ENCODE measurements at places on chromosomes 16 and 17.
A peak's percentile ranks its signal among the peaks of the same experiment; 100 is the strongest.

GRCh38 chr16:11667221-11667823, 933 bp upstream of the SNN start:
- DNase-seq = no peak

DNA sequence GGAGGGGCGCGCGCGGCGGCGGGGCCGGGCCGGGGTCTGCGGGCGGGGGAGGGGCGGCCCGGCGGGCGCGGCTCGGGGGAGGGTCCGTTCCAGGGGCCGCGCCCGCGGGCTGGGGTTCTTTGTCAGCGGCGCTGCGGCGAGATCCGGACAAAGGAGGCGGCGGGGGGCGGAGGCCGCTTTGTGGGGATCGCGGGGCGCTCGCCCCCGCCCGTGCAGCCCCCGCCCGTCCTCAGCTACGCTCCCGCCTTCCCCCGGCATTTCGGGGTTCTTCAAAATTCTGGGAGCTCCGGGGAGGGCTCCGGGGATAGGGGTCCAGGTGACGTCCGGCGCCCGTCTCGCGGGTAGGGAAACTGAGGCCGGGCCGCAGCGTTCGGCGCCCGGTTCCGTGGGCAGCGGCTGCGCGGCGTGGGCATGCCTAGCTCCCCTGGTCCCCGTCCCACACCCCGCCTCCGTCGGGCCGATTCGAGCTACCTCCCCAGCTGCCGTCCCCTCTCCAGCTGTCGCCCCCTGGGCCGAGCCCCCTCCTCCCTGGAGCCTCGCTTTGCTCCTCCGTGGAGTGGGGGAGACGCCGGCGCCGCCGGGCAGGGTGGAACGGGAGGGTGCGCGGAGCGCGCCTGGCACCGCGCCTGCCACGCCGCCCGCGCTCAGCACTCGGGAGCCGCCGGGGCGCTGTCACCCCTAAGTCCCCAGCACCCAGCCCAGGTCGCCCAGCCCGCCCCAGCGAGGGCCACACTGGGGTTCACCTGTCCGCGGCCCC, 546 bp downstream of the SNN start:
- DNase-seq = no peak

DNA sequence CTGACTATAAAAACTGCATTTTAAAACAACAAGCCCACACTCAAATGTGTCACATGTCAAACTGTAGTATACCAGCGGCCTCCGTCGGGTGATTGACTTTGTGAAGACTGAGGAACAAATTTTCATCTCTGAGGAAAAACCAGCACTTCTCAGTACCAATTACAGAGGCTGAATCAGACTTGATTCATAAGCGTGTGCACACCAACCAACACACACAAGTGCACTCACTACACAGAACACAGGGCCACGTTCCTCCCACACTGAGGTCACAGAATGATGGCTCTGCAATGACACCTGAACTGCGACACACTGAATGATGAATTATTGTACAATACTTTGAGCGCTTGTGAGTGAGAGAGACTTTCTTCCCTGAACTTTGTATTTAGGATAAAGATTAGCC, 29.6 kb downstream of the XPO6 start:
- peak; percentile 65 for DNase-seq

DNA sequence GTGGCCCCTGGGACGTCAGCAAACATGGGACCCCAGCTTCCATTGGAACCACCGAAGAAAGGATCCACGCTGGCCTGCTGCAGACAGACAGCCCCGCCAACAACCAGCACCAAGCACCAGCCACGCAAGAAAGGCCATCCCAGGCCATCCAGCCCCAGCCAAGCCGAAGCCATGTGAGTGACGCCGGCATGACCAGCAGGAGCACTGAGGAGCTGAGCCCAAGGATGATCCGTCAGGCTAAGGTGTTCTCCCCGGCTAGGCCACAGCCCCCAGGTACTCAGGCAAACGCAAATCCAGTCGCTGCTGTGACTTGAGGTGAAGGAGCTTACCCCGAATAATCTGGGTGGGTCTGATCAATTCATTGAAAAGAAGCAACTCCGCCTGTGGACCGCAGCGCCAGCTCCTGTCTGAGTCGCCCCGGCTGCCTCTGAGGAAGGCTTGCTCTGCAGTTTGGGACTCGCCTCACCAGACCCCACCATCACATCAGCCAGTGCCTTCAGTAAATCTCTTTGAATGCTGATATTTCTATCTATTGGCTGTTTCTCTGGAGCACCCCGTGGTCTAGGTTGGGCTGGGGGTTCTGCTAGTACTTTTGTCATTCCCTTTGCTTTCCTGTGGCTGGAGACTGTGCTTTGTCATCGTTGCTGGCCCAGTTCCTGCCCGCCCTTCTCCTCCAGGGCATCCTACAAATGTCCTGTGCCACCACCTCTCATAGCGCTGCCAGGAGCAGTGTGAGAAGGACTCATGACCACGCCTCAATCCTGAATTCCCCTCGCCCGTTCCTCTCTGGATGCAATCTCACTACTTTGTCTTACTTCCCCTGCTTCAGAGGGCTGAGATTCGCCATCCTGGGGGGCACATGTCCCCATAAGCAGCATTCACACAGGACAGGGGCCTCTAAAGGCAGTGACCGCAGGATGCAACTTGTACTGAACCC, 8.1 kb upstream of the CBX2 start:
- DNase-seq = no peak

DNA sequence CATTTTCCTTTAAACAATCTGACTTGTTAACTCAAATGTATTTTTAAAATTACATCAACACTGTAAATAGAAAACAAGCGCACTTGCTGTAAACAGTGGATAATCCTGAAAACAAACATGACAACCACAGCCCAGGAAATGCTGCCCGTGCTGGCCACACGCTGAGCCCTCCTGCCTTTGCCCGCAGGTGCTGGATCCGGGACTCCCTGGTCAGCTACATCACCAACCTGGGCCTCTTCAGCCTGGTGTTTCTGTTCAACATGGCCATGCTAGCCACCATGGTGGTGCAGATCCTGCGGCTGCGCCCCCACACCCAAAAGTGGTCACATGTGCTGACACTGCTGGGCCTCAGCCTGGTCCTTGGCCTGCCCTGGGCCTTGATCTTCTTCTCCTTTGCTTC, 6.6 kb upstream of the ADGRG3 start:
- no peak for DNase-seq

GRCh38 chr16:4664538-4665418, 28.6 kb upstream of the NUDT16L1 start:
- DNase-seq = peak; percentile 63

DNA sequence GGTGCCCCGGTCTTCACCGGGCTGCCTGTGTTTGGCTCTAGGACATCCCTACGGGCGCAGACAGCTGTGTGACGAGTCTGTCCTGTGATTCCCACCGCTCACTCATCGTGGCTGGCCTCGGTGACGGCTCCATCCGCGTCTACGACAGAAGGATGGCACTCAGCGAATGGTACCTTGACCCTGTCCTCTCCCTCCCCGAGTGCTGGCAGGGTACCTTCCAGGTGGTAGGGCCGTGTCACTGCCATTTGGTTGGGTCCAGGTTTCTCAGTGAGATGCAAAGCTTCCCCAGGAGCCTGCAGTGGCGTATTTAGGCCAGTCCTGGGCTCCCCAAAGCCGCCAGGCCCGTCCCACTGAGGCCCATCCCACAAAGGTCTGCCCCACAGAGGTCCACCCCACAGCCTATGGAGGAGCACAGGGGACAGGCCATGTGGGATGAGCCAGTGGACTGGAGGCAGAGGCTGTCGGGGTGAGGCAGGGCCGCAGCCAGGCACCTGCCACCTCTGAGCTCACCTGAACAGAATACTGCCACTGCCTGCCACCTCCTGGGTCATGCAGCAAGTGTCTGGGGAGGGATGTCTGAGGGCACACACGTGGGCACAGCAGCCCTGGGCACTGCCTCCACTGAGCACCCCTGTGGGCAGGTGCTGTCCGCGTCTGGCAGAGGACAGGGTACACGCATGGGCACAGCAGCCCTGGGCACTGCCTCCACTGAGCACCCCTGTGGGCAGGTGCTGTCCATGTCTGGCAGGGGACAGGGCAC, 31.4 kb upstream of the CHMP6 start:
- DNase-seq = no peak

DNA sequence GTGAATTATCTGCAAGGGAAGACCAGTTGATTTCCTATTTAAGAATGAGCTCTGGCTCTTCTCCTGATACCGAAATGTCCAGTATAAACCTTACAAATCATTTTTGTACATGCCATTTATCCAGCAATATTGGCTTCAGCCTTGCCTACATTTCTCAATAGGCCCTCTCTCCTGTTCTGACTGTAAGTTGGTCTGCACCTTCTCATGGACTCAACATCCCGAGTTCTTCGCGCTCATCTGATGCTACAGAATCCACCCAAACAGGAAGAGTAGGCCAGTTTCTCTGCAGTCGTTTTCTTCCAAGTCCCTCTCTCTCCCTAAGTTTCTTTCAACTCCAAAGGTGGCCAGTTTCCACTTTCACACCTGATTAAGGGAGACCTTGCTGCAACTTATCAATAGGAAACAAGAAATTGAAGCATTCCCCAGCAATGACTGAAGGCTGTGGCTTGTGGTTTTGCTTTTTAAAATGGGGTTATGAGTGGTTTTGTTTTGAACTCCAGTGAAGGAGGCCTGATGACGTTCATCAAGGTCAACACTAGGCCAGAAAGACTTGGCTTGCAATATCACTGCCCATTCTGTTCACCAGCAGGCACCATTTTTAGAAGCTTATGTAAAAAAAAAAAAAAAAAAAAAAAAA, 383.0 kb downstream of the MAF start:
- peak; percentile 14 for DNase-seq

DNA sequence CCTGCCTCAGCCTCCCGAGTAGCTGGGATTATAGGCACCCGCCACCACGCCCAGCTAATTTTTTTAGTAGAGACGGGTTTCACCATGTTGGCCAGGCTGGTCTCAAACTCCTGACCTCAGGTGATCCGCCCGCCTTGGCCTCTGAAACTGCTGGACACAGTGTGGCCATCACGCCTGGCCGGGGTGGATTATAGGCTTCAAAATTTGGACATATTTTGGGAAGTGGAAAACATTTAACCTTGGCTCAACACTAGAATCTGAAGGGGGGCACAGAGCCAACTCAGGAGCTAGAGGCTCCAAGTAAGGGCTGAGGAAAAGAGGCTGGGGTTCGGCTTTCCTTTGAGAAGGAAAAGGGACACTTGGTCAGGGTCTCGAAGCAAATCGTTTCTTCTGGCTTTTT, 2.2 kb upstream of the CDK5R1 start:
- no peak for DNase-seq

- DNase-seq = no peak
Measured at GRCh38 chr16:86031141-86031678, 132.2 kb downstream of the IRF8 start.

DNA sequence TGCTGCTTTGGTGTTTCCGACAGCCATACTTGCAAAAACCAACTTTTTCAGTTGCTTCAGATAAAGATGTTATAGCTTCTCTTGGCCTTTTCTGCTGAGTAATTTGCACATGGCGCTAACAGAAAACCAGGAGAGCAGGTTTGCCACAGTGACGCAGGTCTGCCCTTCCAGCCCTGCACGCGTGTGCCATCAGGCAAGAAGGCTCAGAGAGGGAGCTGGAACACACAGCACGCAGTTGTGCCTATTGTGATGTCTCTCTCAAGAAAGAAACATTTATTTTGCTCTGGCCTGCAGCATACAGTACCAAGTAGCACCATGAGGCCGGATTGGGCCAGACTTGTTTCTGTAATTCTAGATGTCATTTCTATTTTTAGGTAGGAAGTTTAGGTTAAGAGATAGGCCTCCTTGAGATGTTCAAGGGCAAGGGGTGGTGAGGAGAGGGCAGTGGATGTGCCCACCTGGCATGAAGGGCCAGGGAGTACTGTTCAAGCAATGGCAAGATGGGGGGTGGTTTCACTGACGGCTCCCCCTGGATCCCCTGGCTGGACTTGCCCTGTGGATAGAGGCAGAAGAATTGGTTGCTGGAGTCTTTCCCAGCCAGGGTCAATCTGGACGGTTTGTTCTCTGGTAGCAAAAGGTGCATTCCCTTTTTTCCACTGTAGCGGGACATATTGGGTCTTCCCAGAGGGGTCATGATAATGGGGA, 1.9 kb downstream of the CBX2 start:
- DNase-seq = no peak

Measured in kidney tubule cell (primary cell).